ENCODE measurements at places on chromosomes 11 and 22.

DNA sequence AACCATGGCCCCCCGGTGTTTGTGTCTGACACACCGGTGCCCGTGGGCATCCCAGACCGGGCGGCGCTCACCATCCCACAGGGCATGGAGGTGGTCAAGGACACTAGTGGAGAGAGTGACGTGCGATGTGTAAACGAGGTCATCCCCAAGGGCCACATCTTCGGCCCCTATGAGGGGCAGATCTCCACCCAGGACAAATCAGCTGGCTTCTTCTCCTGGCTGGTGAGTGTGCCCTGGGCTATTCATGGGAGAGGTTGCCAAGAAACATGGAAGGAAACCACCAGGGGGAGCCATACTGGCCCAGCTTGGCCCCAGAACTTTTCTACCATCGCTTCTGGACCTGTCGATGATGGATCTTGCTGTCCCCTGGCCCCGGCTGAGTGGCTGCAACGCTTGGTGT lies 36.5 kb downstream of the PRDM11 start:
- no peak for DNase-seq

DNA sequence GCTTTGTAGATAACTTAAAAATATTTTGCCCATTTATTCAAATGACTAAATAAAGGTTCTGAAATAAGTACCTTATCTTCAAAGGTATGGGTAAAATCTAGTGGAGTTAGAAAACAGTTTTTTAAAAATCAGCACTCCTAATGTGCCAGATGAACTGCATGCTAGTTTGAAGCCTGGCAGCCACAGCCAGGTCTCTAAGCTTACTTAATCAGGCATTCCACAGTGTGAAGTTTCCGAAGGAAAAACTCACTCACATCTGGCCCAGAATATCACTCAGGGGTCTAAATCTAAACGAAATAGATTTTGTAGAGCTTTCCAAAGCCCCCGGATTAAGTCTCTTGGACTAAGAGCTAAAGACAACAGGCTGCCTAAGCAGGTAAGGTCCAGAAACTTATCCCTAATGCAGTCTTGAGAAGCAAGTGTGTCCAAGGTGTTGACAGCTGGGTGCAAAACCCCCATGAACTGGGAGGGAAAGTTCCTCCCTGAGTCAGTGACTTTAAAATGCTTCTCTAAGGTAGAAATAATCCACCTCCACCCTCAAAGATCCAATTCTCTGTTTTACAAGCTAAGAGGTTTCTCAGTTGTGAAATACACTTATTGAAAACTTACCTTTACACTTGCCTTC lies 157.6 kb downstream of the FCHSD2 start:
- DNase-seq = no peak

DNA sequence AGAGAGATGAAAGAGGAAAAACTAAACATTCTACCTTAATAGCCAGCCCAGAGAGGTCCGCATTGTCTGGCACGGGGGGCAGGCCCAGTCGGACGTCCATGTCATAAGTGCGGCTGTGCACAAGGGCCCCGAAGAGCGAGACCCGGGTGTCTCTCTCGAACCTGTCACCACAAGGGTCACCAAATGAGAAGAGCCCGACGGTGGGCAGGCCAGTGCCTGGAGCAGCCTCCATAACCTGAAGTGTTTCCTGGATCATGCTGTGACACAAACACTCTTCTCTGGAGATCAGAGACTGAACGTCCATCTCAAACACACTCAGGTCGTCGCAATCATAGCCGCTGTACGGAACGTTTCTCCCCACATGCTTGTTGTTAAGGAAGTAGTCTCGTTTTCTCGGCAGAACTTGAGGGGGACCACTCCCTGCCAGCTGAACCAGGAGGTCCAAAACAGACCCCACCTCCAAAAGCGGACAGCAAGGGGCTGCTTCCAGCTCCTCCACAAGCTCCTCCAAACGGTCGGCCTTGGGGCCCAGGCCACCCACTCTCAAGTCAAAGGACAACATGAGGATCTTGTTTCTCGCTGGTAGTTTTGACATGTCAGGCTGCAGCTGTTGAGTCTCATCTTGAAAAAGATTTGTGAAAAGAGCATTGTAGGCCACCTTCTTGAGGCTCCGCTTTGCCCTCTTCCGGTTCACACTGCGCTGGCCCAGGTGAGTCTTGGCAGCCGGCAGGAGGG lies 971 bp downstream of the TUBGCP6 start:
- no peak for DNase-seq

GRCh38 chr11:69106031-69106811 lies 49.5 kb upstream of the SMIM38 start:
- no peak for DNase-seq

GRCh38 chr11:6992026-6992425 lies 28.1 kb downstream of the ZNF214 start:
- DNase-seq = no peak

- DNase-seq = no peak
Observed at GRCh38 chr11:114285599-114285998, 10.6 kb upstream of the NNMT start.

- DNase-seq = no peak
Observed at GRCh38 chr22:48871176-48871840, 956.4 kb downstream of the BRD1 start.

DNA sequence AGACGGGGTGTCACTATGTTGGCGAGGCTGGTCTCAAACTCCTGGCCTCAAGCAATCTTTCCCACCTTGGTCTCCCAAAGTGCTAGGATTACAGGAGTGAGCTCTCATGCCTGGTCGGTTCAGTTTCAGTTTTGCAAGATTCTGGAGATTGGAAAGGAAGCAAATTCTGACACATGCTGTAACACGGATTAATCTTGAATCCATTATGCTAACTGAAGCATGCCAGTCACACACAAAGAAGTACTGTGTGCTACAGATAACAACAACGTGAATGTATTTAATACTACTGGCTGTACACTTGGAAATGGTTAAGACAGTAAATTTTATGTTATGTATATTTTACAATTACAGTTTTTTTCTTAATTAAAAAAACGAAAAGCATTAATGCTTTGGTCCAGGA lies 107.6 kb downstream of the MED15 start:
- no peak for DNase-seq

DNA sequence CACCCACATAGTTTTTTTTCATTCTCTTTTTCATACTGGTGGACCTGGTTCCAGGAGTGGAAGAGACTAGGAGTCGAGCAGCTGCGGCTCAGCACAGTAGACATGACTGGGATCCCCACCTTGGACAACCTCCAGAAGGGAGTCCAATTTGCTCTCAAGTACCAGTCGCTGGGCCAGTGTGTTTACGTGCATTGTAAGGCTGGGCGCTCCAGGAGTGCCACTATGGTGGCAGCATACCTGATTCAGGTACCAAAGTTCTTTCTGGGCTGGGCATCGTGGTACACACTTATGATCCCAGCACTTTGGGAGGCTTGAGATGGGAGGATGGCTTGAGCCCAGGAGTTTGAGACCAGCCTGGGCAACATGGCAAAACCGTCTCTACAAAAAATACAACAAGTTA lies 4.2 kb downstream of the PTPMT1 start:
- no peak for DNase-seq

- DNase-seq = no peak
Observed at GRCh38 chr11:19347911-19348310, 107.2 kb upstream of the E2F8 start.

DNA sequence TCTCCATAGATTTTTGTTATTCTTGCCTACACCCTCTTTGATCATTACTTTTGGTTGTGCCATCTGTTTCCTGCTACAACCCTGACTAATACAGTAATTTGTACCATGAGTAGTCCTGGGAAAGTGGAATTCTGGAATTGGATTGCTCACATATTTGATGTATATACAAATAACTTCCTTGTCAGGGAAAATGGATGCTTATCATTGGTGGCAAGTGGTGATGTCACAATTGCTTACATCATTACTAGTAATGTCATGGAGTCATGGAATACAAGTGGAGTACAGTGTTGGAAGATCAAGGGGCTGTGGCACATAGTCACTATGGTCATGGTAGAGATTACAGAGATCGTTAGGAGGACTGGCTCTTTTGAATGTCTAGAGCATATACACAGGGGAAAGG lies 24.4 kb downstream of the AASDHPPT start:
- DNase-seq = peak; percentile 46

DNA sequence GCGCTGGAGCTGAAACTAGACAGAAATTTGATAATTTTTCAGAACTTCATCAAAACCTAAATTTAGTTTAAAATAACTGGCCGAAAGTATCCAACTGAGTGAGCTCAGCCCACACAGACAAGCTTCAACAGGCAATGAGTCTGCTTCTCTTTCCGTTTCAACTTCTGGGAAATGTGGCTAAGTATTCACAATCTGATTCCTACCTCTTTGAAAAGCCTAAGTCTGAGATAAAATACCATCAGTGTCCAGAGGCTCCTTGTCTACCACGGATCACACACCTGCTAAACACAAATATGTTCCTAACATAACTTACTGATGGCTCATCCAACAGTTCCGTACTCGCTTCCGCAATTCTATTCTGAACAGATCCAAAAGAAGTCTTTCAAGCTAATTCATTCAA lies 8.5 kb downstream of the SIK3 start:
- DNase-seq = no peak

DNA sequence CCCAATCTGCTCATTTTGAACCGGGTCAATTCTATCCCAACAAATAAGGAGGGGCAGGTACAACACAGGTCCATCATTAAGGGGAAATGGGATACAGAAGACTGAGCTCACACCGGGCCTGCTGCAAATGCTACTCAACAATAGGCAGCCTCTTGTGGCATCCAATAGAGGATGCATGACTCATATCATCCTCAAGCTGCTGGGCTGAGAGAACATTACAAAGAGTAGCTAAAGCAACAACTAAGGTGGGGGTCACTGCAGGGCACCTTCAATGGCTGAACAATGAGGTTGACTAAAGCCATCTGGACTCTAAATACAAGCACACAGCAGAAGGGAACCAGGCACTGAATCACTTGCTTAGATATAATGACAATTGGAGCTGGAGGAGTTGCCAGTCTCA lies 130.1 kb upstream of the SYN3 start:
- DNase-seq = no peak
